Esophagus squamous epithelium (tissue), 5 donors: ENCODE measurements at places on chromosomes 1 and 21.

GRCh38 chr1:166302989-166303758, 136.4 kb upstream of the FAM78B start:
- DNase-seq, result no peak

- no peak for DNase-seq
These were observed 21.6 kb upstream of the ZNF678 start for GRCh38 chr1:227541796-227542152.

- DNase-seq, result no peak
These were observed 175.0 kb upstream of the HMCN1 start for GRCh38 chr1:185559151-185559550.

DNA sequence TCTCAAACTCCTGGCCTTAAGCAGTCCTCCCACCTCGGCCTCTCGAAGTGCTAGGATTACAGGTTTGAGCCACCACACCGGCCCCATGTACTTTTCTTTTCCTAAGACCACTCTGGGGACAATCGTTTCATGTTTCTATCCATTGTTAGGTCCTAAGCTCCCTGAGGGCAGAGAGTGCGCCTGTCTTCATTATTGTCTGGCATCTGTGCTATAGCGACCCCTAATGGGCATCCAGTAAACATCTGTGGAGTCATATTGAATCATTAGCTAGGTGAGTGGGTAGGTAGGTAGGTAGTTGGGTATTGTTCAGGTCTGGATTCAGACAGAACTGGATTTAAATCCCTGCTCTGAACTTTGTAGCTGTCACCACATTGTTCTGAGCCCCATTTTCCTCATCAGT, 66.1 kb downstream of the TMEM53 start:
- DNase-seq, result no peak

GRCh38 chr1:206575165-206575893, 36.9 kb downstream of the EIF2D start:
- no peak for DNase-seq

- DNase-seq, result no peak
These were observed 99.1 kb upstream of the NGF start for GRCh38 chr1:115437196-115437595.

GRCh38 chr21:45130324-45130774, 56.0 kb downstream of the ADARB1 start:
- no peak for DNase-seq

DNA sequence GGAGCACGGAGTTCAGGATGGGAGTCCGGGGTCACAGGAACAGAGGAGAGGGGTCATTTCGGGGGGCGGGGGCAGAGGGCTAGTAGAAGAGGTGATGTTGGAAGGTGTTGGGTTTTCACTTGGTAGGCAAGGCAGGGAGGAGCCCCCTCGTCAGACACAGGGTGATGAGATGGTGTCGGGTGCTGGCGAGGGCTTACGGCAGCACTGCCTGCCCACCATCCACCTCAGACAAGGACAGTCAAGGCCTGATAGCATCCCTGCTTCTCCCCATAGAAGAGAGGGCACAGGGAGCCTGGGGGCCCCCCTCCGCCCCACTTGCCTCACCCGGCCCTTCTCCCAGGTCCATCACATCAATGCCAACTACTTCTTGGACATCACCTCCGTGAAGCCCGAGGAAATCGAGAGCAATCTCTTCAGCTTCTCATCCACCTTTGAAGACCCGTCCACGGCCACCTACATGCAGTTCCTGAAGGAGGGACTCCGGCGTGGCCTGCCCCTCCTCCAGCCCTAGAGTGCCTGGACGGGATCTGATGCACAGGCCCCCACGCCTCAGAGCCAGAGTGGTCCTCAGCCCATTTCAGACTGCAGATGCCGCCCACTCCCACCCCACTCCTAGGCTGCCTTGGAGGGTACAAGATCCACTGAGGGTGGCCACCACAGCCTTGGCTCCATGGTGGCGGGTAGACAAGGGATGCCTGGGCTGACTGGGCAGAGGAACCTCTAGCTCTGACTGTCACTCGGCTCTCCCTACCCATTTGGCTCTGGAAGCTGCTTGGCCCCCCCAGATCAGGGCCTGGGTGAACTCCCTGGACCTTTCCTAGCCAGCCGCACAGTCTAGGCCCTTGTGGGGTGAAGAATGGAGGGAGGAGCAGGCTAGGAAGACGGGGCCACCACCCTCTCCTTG, 4.3 kb upstream of the MTFR1L start:
- DNase-seq, result no peak

- no peak for DNase-seq
These were observed 257.1 kb downstream of the DYRK1A start for GRCh38 chr21:37623689-37624088.

- no peak for DNase-seq
These were observed 73.9 kb upstream of the VTCN1 start for GRCh38 chr1:117284399-117285215.

- no peak for DNase-seq
These were observed 69.6 kb downstream of the OLFML2B start for GRCh38 chr1:161954050-161954449.

GRCh38 chr1:29388170-29388569, 151.8 kb downstream of the PTPRU start:
- DNase-seq, result no peak

- no peak for DNase-seq
These were observed 115.7 kb downstream of the SLC30A10 start for GRCh38 chr1:219812491-219813203.

- no peak for DNase-seq
These were observed 65.0 kb upstream of the SLC22A15 start for GRCh38 chr1:115911294-115911693.

DNA sequence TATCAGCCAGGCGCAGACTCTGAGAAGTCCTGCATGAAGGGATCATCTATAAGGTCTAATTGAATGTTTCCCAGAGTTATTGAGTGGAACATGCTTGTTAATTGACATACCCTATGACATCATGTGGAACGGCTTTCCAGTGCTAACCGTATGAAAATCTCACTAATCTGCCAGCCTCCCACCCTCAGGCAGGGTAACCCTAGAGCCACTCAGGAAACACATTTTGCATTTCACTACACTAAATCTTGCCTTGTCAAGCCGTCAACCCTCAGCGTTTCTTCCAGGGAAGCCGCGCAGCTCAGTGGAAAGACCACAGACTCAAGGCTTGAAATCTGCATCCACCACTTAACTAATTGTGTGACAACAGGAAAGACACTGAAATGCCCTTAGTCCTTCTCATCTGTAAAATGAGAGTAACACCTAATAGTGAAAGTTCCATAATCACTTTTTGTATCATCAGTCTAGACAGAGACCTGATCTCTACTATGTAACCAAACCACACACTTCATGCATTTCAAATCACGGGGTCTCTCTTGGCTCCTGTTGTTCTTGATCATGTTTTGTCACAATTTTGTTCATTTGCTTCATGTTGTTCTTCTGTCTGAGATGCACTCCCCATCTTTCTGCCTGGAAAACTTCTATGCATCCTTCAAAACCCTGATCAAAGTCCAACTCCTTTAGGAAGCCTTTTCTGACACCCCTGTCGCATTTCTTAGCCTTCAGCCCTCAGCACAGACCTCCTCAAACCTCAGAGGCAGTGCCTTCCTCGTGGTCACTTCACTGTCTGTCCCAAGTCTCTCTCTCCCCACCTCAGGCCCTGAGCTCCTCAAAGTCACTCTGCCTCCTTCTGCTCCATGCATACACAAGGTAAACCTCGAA, 246.5 kb downstream of the TOMM20 start:
- no peak for DNase-seq

DNA sequence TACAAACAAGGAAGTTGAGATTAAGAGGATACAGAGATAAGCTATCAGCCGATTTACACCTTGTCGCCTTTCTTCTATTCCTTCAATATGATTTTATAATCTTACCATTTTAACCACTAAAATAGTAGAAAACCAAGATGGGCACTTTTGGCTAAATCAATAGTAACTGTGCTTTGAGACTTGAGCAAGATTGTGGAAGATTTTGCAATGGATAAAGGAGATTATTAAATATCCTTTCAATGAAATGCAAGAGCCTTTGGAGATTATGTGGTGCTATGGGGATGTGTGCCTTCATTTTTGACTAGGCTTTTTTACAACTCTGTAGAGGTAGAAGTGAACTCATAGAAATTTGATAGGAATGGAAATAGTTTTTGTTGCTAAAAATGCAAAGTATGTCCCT, 33.7 kb downstream of the ADAMTS1 start:
- no peak for DNase-seq

GRCh38 chr1:162275622-162276175, 101.0 kb downstream of the SPATA46 start:
- no peak for DNase-seq

- no peak for DNase-seq
These were observed 7.9 kb downstream of the WASF2 start for GRCh38 chr1:27481994-27482620.

- DNase-seq, result no peak
These were observed 30.4 kb downstream of the ATP2B4 start for GRCh38 chr1:203656796-203657747.

DNA sequence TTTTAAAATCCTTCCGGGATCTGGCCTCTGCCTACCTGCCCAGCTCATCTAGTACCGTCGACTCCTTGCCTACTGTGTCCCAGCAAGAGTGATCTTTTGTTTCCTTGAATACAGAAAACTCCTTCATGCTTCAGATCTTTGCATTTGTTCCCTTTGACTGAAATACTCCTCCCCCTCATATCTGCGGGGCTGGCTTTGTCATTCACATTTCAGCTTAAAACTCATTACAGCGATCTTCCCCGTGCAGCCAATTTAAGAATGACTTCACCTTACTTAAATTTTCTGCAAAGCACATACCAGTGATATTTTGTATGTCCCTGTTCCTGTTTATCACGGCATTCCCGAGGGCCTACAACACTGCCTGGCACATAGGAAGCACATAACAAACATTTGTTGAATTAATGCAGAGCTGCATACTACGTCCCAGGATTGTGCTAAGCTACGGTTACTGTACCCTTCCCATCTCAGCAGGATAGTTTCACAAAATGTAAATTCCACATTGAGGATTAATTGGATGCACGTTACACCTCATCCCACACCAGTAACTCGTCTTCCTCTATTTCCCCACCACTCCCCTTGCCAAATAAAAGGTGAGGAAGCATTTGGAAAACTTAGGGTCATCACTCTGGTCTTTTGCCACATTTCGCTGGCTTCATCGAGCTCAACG, 837 bp upstream of the DESI2 start:
- no peak for DNase-seq

DNA sequence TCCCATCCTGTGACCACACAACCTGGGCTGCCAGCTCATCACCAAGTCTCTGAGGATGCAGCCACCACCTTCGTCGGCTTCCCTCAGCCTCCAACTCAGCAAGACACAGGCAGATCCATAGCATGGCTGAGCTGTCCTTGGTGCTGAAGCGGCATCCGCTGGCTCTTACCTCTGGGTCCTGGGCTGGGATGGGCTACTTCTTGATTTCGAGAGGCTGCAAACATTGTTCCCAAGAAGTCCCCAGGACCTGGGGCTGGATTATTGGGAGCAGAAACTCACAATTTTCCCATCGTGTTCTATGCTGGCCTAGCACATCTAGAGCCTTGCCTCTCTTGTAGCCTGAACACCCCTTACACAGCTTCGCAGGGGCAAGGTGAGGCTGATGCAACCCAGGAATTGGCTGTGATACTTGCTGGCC, 24.9 kb upstream of the C1QA start:
- no peak for DNase-seq

- no peak for DNase-seq
These were observed 26.8 kb upstream of the RNF19B start for GRCh38 chr1:32991386-32991785.

- DNase-seq, result no peak
These were observed 8.7 kb upstream of the SLX9 start for GRCh38 chr21:44931137-44931500.

DNA sequence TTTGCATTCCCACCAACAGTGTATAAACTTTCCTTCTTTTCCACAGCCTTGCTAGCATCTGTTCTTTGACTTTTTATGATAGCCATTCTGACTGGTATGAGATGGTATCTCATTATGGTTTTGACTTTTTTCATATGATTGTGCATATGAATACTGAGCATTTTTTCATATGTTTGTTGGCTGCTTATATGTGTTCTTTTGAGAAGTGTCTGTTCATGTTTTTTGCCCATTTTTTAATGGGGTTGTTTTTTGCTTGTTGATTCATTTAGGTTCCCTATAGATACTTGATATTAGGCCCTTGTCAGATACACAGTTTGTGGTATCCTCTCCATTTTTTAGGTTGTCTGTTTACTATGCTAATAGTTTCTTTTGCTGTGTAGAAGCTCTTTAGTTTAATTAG, 185.8 kb upstream of the SPAG17 start:
- DNase-seq, result no peak

DNA sequence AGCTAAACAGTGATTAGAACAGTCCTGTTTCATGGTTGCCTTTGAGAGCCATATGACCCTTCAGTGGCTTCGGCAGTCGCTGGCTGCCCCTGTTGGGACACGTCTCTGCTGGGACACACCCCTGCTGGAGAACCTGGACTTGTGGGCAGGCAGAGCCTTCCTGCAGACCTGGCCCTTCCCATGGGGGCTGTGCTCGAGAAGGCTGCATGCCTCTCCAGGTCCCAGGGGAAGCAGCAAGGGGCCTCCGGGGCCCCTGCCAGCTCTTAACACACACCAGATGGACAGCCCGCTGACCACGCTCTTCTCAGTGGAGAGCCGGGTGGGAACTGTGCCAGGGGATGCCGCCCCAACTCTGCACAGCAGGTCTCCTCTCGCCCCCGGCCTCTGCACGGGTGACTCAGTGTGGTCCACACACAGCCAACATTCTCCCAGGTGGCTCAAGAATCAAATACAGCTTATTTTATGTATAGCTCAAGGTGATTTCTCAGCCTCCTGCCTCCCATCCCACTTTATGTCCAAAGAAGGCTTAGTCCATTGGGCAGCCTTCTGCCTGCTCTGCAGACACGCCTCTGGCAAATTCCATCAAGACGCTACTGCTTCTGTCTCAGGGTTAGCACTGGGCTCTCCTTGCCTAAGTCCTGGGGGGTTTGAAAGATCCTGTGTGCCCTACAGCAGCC, 450.8 kb downstream of the KIF26B start:
- no peak for DNase-seq

- DNase-seq, result no peak
These were observed 5.8 kb downstream of the ECE1 start for GRCh38 chr1:21284206-21285054.

DNA sequence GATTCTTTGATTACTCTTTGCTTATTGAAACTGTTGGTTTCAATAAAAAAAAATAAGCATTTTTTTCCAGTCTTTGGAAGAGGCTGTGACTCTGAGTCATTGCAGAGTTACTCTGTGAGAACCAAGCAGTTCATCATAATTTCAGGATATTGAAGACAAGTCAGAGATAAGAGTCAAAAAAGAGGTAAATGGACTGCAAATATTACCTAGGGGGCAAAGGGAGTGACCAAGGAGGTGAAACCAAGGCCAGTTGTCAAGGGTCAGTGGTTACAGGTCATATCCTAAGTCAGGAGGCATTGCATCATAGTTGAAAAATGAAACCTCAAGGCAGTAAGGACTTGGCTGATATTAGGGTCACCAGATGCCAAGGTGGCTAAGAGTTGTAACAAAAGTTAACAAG, 597.1 kb upstream of the USP24 start:
- no peak for DNase-seq

- DNase-seq, result no peak
These were observed 9.0 kb upstream of the RHBG start for GRCh38 chr1:156359973-156360372.

DNA sequence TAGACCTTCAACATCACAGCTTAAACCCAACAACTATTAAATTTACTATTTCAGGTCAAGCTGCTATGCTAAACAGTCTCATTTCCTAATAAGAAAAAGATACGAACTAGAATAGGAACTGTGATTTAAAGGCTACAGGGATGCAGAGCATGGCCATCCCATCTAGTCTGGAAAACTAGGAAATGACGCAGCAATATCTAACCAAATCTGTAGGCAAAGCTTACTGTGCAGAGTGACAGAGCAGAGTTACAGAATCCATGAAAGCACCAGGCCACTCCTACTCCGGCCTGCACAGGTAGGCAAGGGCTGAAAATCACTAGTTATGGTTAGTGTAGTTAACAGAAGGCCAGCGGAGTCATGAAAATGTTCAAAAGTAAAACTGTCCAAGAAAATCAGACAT, 2.1 kb downstream of the HLCS start:
- DNase-seq, result no peak
